ENCODE measurements at places on chromosomes 3 and 15.

DNA sequence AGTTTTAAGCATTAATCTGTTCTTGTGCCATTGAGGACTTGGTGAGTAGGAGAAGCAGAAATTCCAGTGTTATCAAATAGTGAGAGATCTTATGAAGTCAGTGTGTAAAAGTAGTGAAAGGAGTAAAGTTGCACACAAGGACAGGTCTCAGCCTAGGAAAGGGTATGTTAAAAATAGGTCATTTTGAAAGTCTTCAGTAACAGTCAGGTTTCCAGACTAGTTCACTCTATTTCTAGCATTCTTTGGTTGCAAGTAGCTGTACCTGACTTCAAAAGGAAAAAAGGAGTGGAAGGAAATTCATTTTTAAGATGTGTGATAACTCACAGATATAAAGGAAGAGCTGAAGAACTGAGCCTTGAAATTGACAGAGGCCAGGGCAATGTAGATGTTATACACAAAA, 250.1 kb upstream of the SATB1 start:
- DNase-seq, result no peak

DNA sequence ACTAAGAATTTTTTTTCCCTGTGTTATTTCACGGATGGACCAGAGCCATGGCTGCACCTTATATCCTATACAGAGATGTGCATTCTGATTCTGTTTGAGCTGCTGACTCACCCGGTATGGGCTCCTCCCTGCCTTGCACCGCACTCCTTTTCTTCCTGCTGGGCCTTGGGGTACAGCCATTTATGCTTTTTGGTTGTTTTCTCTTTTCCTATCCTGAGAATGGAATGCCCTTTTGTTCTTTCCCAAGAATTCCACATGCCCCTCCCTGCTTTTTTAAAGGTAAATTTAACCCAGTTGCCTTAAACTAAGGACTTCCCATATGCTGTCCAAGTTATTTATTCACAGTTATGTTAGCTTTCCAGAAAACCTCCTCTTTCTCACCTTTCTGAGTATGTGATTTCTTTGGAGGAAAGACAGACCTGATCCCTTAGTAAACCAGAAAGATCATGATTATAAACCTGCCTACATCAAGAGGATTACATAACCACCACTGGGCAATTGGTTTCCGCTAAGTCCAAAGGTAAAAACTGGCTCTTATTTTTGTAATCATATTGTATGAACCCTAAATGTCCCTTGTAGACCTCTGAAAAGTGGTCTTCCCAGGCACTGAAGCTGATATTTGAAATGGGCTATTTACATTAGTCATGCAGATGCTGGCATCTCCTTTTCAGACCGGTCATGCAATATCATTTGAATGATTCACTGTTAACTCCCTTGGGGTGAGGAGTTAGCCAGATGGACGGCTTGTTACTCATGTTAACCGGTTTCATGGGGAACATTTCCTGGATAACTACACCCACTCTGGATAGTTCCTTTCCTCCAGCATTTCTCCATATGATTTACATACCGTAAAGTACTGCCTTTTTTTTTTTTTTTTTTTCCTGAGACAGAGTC, 45.5 kb downstream of the TMOD3 start:
- DNase-seq, result no peak

- DNase-seq, result no peak
Observed at GRCh38 chr15:31499953-31500765, 173.5 kb downstream of the KLF13 start.

- no peak for DNase-seq
Observed at GRCh38 chr3:71444861-71445259, 138.7 kb downstream of the FOXP1 start.

- DNase-seq, result no peak
Observed at GRCh38 chr3:127915937-127916493, 983 bp downstream of the KBTBD12 start.

Data from NCI-H1436 treated with DMSO at 0.1 percent for 48 hours (cell line).